Fibroblast of the aortic adventitia (primary cell): ENCODE measurements at places on chromosomes 7 and 10. TPM values are rescaled to one million over a fixed set of nuclear protein-coding genes. Genes with fewer than 3 reads are reported as not detected.

PTF1A gene
- total RNA-seq, result not detected in 2 replicates

ZNF25 gene
- total RNA-seq, result 7.9 and 14.8 TPM in 2 replicates

PDCD4 gene
- 52.9 and 302 TPM in 2 replicates for total RNA-seq

BTBD16 gene
- 0.09 TPM in 1 of 2 replicates, not detected in the other for total RNA-seq

LDB3 gene
- under 0.01 TPM in 1 of 2 replicates, not detected in the other for total RNA-seq

TRPV5 gene
- total RNA-seq, result not detected in 2 replicates

HEPACAM2 gene
- total RNA-seq, result not detected in 2 replicates

RAMP3 gene
- not detected in 2 replicates for total RNA-seq

CACNB2 gene
- 0.82 and 2.1 TPM in 2 replicates for total RNA-seq

FAM131B gene
- total RNA-seq, result 3.2 and 4.0 TPM in 2 replicates

ZNF425 gene
- total RNA-seq, result 4.3 and 6.5 TPM in 2 replicates

MKX gene
- total RNA-seq, result 0.25 and 0.27 TPM in 2 replicates

SMO gene
- total RNA-seq, result 4.2 and 24.1 TPM in 2 replicates

OR6V1 gene
- total RNA-seq, result not detected in 2 replicates

PALD1 gene
- 0.16 and 0.18 TPM in 2 replicates for total RNA-seq

RNLS gene
- 7.0 and 16.8 TPM in 2 replicates for total RNA-seq

ZNF503 gene
- total RNA-seq, result 21.7 and 29.8 TPM in 2 replicates
